Stimulated activated CD4-positive, alpha-beta T cell treated with anti-CD3 and anti-CD28 coated beads, Interleukin-1b, Interleukin-23, amount 100 ng/mL, for 1 hour (primary cell): ENCODE measurements at places on chromosomes 2 and 18.
A peak's percentile ranks its signal among the peaks of the same experiment; 100 is the strongest.

- no peak for DNase-seq
These were observed 43.8 kb downstream of the CDH19 start for GRCh38 chr18:66560094-66560493.

GRCh38 chr2:7766978-7767565 is 849.9 kb downstream of the RNF144A start:
- DNase-seq = no peak

DNA sequence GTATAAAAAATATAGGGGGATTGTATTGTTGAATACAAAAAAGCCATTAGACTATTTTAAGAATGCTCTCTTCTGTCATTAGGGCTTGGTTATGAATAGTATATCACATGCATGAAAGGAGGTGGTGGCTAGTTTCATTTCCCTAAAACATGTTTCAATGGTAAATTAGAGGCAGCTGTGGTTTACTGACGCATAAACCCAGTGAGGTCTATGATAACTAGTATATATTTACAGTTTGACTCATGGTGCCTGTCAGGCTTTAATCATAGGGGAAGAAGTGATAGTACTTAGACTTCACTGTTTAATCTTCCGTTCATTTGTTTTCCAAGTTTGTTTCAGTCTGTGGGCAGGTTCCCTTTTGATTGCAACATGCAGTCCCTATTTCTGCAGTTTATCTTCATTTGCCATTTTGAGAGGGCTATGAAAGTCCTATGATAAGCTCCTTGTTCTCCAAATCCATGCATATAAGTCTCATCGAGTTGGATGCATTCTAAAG is 55.1 kb upstream of the MAP4K3 start:
- no peak for DNase-seq

DNA sequence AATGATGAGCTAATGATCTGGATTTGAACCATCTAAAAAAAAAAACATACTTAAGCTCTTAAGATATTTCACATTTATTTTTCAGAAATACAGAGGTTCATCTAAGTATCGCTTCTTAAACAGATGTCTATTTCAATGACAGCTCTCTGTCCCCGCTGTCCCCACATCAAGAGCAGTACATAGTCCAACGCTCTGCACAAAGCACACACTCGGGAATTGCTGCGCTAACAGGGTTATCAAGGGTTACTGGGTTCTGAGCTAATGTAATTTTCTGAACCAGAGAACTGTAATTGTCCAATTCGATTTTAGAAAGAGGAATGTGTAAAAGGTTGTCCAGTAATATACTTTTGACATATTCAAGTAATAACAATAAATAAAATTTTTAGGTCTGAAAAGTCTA is 58.8 kb upstream of the ST8SIA5 start:
- DNase-seq = no peak

GRCh38 chr2:24382363-24383073 is 22.2 kb upstream of the ITSN2 start:
- DNase-seq = peak; percentile 17
